NT2/D1 (cell line): ENCODE measurements at places on chromosomes 12 and 14.
A peak's percentile ranks its signal among the peaks of the same experiment; 100 is the strongest.

- DNase-seq, result no peak
These were observed 260.0 kb upstream of the PLEKHG7 start for GRCh38 chr12:92442782-92443181.

GRCh38 chr12:113420996-113421595, 1.1 kb upstream of the SDSL start:
- DNase-seq, result no peak

DNA sequence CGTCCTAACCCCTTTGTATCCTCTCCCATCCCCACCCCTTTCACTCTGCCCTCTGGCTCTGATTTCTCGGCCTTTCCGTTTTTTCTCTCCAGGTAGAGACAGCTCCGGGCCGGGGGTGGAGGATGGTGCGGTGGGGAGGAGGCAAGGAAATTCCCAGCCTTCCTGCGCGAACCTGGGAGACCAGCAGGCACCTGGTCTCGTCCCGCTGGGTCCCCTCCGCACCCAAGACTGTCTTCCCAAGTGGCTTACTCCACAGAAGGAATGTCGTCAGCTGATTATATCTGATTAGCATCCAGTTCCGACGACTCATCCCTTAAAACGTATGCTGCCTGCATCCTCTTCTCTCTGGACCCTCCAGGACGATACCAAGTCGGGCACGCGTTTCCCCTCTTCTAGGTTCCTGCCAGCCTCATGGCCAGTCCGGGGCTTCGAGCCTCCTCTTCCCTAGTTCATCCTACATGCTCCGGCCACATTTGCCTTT, 42.2 kb upstream of the CAPRIN2 start:
- DNase-seq, result no peak

DNA sequence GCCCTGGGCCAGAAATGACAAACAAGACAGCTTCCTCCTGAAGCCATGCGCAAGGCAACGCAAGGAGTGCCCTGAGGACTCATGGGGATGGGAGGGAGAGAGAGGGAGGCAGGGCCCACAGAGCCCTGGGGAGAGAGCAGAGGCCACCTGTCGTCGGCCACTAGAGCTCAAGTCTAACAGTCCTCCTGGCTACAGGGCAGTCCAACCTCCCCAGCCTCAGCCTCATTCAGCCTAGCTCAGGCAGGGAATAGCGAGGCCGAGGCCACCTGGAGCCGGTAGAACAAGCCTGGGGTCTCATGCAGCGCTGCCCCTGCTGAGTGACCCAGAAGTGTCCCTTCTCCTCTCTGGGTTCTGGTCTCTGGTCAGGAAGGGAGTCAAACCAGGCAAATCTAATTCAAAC, 69.5 kb downstream of the BCL11B start:
- no peak for DNase-seq

DNA sequence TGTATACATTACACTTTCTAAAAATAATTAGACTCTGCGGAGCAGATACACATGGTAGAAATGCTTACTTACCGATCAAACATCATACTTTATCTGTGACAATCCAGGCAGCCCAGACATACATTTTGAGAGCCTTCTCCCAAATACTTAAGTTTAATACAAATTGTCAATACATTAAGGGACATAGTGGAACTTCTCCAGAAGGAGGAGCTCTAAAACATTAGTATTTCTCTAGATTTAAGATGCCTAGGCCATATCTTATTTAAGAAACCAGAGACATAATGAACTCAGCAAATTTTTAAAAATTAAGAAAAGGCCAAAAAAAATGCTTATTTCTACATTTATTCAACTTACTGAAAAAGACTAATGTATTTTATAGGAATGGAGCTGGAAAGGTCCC, 16.1 kb downstream of the ACSM4 start:
- no peak for DNase-seq

DNA sequence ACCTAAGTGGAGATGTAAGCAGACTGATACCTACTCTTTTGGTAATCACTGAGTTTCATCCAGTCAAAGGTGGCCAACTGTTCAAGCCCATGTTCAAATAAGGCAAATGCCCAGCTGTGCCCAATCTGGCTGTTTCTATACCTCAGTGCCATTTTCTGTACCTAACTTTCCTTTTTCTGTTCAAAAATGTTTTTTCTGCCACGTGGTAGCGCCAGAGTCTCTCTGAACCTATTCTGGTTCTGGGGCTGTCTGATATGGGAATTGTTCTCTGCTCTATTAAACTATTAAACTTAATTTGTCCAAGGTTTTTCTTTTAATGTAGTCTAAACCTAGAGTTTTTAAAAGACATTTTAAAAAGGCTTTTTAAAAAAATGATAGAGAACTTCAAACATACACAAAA, 391.2 kb downstream of the NOVA1 start:
- no peak for DNase-seq

GRCh38 chr12:2212537-2212936, 159.8 kb downstream of the CACNA1C start:
- no peak for DNase-seq

- DNase-seq, result no peak
These were observed 75.8 kb upstream of the COCH start for GRCh38 chr14:30798516-30798915.

DNA sequence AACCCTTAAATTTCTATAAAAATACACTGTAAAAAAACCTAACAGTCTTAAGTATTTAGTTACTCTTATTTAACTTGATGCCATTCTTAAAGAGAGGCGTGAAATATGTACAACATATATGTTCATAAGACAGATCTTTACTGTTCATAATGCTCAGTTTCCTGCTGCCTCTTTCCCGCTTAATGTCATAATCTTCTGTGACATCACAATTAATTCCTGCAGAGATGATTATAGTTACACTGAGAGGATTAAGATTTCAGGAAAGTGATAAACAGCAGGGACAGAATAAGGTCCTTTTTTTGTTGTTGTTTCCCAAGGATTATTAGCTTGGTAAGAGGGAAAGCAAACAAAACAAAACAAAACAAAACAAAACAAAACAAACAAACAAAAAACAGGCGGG, 801.4 kb downstream of the FLRT2 start:
- DNase-seq, result no peak

- DNase-seq, result no peak
These were observed 1.7 kb downstream of the CYP27B1 start for GRCh38 chr12:57765003-57765697.

GRCh38 chr12:10612984-10613348, 443 bp downstream of the MAGOHB start:
- DNase-seq, result peak; percentile 33

DNA sequence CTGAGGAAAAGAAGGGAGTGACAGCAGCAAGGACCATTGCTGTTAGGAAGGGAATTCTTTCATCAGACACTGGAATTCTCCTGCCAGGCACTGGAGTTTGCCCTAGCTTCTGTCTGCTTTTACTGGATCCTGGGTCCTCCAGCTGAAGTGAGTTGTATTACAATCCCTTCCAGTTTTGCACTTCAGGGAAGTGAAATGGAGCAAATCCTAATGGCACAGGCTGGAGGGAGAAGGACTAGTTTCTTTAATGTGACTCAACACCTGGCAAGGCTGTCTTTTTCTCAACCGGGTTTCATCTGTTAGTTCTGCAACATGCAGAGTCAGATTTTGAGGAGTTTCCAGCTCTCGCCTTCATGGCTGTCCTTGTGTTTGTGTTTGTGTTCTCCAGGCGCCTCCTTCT, 45.8 kb downstream of the ETV6 start:
- DNase-seq, result no peak

GRCh38 chr12:88570103-88570502, 10.2 kb downstream of the KITLG start:
- DNase-seq, result no peak

DNA sequence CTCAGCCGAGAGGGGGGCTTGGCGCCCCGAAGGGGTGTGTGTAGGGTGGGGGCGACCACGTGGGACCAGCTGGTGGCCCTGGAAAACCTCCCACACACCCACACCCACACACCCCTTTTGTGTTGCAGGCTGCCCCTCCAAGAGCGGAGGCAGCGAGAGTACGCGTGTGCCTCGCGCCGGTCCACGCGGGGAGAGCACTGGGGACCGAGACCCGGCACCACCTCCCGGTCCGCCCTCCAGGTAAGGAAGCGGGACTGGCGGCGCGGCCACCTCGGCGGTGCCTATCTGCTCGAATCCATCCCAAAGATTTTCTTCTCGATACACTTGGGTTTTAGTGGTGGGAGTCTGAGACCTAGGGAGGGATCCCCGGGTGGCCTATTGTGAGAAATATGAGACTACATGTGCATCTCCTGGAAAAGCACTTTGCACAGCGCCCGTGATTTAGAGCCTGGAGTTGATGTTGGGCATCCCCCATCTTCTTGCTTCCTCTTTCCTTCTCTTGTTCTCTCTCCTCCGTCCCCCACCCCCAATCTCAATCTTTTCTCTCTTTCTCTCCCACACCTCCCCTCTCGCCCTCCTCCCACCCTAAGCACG, 393 bp downstream of the SYT1 start:
- peak; percentile 6 for DNase-seq

DNA sequence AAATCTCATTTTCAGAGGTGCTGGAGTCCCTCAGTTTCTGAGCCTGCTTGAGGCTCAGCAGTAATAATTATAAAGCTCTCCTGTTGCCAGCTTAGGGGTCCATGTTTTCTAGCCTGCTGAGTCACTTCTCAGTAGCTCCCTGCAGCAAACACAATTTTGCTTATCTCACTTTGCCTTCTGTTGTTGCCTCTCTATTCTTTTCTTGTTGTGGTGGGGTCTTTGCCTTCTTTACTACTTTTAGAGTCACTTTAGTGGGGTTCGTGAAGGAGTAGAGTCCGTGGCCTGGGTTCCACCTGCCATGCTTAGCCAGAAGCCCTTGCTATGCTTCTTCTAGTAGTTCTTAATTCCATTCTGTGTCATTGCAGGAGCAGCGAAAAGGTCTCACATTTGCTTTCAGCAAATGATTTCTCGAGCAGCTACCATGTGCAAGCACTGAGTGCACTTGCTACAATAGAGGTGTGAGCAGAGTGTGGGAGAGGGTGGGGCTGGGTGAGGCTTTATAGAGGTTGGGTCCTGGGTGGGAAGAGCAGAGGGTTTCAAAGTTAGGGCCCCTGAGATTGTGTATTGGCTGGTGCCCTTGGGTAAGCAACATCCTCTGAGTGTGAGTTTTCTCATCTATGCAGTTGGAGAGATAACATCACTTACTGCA, 114.3 kb downstream of the ADCK1 start:
- DNase-seq, result no peak

- no peak for DNase-seq
These were observed 444.1 kb downstream of the IPO8 start for GRCh38 chr12:30251546-30251945.

GRCh38 chr14:42437809-42438208, 831.1 kb downstream of the LRFN5 start:
- DNase-seq, result no peak

DNA sequence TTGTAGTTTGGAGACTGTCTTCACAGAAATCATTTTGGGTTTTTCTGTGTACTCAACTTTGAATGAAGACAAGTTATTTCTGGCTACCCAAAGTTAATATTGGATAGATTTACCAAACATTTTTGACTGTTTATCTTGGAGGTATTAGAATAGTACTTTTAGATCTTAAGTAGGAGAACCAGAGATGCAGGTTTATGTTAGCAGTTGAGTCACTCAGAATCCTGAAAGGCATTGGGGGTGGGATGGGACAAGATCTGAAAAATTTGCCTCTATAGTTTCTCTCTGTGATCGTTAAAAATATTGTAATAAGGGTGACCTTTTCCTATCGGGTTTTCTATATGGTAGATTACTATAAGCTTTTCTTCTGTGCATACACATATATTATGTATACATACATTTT, 112.3 kb downstream of the TTC6 start:
- no peak for DNase-seq

- no peak for DNase-seq
These were observed 710.7 kb upstream of the TBX3 start for GRCh38 chr12:115394496-115395220.

DNA sequence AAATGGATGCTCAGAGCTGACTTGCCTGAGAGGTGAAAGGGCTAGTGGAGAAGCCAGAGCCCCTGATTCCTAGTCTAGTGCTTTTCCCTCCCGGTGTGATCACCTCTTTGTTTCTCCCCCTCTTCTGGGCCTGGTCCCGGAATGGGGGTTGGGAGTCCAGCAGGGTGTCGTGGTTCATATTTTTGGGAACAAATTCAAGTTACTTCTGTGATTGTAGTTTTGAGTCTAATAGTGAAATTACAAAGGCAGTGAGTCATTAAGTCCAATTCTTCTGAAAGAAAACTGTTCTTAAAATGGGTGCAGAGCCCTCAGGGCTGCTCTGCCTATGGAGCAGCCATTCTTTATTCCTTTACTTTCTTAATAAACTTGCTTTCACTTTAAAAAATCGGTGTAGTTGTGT, 7.6 kb downstream of the SUSD6 start:
- DNase-seq, result no peak

DNA sequence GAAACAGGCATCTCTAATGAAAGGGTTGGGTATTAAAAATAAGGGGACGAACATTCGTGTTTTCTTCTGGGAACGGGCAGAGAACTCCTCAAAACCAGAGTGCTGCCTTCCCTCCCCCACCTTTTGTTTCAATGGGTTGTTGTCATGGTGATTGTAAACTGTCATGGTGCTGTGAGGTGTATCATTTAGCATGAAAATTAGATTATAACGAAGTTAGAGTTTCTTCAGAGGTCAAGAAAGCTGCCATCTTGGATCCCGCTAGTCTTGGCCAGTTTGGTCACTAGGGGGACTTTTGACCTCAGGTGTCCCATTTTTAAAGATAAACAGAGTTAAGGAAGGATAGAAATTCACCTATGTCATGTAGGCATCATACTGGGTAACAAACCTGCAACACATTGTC, 123.0 kb downstream of the PDE3A start:
- no peak for DNase-seq

- DNase-seq, result peak; percentile 70
These were observed 52.2 kb downstream of the ATF7IP start for GRCh38 chr12:14417715-14418114.

DNA sequence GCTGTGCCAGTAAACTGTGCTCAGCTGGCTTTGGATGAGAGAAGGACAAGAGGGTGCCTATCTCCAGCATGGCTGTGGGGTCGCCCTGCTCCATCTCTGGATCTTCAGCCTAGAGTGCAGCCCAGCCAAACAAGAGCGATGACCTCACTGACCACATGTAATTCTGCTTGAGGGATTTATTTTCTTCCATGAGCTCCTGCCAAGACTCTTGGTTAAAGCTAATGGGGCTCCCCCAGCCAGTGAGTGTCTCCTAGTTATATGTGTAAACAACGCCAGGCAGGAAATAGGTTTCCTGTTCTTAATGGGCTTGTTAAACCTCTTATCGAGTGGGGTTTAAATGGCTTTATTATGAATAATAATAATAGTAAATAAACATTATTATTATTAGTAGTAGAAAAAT, 397.2 kb downstream of the NRXN3 start:
- no peak for DNase-seq

DNA sequence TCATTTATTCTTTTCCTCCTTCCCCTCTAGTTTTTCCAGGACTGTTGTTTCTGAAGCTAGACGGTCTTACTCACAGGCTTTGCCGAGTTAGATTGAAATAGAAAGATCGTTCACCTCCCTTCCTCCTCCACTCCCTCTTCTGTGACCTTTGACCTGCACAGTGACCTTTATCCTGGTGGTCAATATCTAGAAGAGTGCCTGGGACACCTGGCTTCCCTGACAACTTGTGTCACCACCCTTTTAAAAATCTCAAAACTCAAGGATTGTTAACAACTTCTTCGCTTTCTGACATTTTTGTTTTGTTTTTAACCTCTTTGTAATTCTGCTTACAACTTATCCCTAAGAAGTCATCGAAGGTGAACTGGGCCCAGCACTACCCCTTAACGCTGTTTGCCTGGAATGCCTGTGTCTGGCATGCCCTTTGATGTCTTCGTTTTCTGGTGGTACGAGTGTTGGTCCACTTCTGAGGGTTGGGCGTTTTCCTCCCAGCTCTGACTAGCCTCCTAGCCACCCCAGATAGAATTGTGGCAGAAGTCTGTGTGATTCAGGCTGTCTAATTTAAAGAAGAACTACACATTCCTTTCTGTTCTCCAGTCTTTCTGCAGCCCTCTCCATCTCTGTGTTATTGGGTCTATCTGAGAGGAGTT, 2.8 kb upstream of the KRT75 start:
- DNase-seq, result no peak
